Right renal cortex interstitium (tissue), 3 donors: ENCODE measurements at places on chromosomes 11 and 22.

DNA sequence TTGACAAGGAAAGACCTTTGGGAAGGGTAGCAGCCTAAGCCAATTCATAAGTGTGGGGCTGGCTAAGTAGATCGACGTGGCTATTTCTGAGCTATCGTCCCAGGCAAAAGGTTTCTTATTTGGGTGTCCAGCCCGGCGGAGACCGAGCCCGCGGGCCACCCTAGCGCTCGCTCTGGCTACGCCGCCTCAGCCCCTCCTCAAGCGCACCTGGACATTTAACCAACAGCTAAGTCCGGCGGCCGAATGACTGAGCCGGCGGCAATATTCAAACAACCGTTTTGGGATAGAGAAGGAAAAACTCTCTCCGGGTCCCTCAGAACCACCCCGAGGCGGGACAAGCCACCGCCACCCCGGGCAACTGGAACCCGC, 457 bp downstream of the RNF141 start:
- no peak for DNase-seq

GRCh38 chr11:109236188-109236587, 185.8 kb upstream of the C11orf87 start:
- DNase-seq: no peak

DNA sequence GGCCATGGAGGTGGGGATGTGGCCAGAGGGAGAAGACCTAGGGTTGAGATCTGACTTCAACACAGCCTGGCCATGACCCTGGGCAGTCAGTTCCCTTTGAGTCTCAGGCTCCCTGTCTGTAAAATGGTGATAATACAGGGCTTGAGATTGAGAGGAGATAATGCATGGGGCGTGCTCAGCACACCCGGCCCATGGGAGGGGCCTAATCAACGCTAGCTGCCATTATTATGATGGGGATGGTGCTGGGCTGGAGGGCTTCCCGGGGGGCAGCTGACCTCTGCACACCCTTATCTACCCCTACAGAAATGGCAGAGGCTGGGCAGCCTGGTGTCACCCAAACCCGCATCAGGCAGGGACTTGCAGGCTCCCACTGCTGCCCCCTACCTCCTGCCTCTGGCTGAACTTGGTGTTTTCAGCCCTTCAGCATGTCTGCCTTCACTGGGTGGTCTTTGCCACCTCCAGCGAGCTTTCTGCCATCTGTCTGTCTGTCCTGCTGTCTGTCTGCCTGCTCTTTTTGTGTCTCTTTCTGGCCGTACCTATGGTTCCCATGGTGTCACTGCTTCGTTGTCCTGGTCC, 84.5 kb downstream of the CACNA1I start:
- no peak for DNase-seq

- DNase-seq: no peak
Observed at GRCh38 chr11:69995697-69996096, 82.4 kb upstream of the ANO1 start.

- no peak for DNase-seq
Observed at GRCh38 chr22:22485524-22485923, 23.0 kb downstream of the ZNF280B start.

- DNase-seq: no peak
Observed at GRCh38 chr22:46537225-46537945, at the start of gene CELSR1. Gene CELSR1, minus strand, starts transcription at chr22:46537620. Its CDS starts 450 bp downstream, at chr22:46537170.

- no peak for DNase-seq
Observed at GRCh38 chr22:20803696-20804324, 29.9 kb downstream of the SERPIND1 start.

DNA sequence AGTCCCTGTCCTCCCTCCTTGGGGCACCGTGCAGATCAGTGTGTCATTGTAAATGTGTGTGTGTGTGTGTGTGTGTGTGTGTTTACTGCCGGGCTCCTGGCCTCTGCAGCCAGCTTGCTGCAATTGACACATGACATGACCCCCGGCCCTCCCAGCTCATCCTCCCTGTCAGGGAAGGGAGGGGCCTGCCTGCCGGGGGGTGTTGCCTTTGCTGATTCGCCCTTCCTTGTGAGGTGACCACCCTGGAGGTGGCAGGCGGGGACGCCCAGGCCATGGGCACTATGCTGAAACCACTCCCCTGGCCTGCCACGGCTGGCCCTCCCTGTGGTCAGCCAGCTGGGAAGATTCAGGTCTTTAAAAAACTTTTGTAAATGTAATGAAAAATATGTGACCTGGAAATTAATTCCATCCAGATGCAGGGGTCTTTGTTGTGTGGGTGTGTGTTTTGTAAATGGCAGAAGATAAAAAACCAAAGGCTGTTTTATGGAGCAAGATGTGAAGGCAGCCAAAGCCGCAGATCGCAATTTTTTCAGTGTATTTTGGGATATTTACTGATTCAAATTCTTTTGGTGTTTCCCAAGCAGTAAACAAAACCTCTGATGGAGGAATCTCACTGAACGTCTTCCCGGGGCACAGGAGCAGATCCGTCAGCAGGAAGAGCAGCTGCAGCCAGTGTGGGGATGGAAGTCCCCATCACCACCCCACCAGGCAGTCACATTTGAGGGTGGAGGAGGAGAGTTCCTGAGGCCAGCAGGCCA, 23.2 kb downstream of the SHISAL1 start:
- DNase-seq: peak; percentile 26

DNA sequence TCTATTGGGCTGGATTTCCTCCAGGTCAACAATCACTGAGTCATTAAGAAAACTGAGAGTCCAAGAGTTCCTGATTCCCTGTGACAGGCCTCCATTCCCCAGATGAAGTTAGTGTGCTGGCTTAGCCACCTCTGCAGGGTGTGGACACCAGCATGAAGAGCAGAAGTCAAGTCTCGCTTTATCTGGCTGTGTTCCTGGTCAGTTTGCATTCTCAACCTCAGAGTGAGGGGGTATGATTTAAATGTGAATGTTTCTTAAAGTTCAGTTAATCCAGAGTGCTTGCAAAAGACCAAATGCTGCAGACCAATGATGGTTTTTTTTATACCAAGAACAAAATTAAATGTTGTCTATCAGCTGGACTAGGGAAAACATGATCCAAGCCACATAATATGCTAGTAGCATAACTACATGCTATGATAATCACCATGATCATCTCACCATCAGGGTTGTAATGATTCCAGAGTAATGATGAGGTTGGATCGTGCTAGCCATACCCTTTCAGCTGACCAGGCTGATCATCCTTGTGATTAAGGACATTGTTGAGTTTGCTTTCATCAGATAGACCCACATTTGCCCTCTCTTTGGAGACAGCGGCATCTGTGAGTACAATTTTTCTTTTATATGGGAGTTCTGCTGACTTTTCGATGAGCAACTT, 145.8 kb upstream of the ARHGAP20 start:
- no peak for DNase-seq
